ENCODE measurements at places on chromosomes 7 and 10.

DNA sequence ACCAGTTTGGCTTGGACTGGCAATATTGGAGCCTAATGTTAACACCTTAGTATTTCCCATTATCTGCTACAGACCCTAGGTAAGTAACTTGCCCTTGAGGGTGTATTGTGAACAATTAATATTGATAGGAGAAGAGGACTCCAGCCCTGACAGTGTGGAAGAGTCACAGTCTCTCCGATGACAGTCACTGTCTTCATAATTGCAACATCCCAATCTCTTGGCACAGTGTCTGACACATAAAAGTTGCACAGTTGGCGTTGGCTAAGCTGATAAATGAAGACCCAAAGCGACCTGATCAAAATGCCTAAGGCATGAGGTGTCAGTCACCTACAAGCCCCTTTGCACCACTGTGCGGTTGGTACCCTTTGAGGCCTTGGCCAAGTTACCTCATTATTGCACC lies 154.7 kb upstream of the AOAH start:
- DNase-seq, result no peak

DNA sequence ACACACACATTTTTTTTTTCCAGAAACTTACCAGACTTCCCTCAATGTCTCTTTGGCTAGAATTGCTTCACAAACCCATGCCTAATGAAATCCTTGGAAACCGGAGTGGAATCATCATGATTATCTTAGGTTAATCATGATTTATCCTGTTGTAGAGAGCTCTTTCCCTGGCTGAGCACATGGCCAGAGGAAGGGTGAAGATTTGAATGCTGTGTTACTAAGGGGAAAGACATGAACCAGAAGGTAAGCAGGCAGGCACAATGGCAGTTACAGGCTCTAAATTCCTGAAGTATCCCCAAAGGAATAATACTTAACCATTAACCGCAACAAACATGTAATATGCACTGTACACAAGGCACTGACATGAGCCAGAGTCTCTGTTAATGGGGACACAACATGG lies 4.1 kb upstream of the RNF148 start:
- no peak for DNase-seq

GRCh38 chr10:126565441-126565840 lies 105.1 kb downstream of the C10orf90 start:
- no peak for DNase-seq

- no peak for DNase-seq
Observed at GRCh38 chr7:91345449-91345848, 81.2 kb downstream of the FZD1 start.

- no peak for DNase-seq
Observed at GRCh38 chr7:83532219-83532618, 116.7 kb downstream of the SEMA3E start.

- no peak for DNase-seq
Observed at GRCh38 chr7:37504801-37505200, 56.1 kb upstream of the ELMO1 start.

- DNase-seq, result no peak
Observed at GRCh38 chr10:133362846-133363245, 5.0 kb upstream of the FUOM start.

DNA sequence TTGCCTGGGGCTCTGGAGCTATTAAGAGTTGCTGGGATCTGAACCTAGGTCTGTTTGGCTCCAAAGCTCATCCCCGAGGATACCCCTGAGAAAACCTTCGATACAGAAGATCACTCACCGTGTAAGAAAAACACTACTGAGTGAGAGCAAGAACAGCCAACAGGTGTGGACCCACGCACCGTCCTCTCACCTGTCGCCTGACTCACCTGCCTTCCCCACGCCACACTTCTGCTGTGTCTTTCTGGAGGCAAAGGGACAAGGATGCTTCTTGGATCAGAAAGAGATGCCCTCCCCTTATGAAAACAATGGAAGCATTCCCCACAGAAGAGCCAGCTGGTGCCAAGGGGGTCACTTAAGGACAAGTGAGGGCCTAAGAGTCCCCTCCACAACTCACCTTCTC lies 46.7 kb downstream of the COL13A1 start:
- no peak for DNase-seq

- DNase-seq, result no peak
Observed at GRCh38 chr10:7075851-7076250, 335.0 kb downstream of the SFMBT2 start.

DNA sequence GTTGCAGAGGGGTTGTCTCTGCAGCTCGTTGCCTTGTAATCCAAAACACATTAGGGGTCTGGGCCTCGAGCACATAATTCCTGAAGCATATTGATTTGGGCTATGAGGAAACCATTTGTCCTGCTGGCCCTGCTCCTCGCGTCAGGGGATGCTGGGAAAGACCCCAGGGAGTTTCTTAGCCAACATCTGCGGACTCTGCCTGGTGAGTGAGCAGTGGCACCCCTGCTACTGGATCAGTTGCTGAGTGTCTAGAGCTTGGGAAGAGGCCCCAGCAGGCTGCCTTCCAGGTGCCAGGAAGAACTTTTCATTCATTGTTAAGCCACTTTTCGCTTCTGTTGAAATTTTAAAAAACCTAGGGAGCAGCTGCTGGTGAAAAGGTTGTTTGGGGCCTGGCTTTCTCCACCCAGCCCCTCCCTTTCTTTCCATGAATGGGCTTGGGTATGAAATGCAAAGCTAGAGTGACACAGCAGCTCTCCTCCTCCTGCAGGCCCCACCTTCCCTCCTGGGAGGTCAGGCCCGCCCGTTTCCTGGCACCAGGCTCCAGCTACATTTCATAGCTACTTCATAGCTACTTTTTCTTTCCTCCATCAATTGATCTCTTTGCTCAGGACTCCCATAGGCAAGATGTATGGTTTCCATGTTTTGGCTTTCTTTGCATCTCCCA lies 26.8 kb downstream of the TACR2 start:
- peak; percentile 17 for DNase-seq

- DNase-seq, result no peak
Observed at GRCh38 chr7:158536871-158537515, 50.6 kb downstream of the PTPRN2 start.

DNA sequence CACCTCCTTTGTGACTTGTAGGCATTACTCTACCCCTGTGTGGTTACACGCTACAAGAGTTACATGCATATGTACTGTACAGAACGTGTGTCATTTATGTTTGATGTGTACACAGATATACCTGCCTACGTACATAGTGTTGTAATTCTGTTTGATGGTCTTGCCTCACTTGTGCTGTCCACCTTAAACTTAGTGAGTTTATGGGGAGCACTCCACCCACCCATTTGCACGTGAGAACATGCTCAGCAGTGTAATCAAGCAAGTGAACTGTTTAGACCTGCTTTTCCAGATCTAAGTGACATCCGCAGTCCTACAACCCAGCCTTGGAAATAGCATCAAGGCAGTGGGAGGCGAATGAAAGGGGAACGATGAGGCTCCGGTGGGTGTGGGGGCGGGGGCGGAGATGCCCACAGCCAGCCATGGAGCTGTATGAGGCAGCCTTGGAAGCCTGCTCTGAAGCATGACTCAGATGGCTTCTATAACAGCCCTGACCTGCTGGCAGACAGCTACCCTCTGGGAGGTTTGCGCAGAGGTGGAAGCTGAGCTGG lies 52.1 kb downstream of the SUFU start:
- no peak for DNase-seq

DNA sequence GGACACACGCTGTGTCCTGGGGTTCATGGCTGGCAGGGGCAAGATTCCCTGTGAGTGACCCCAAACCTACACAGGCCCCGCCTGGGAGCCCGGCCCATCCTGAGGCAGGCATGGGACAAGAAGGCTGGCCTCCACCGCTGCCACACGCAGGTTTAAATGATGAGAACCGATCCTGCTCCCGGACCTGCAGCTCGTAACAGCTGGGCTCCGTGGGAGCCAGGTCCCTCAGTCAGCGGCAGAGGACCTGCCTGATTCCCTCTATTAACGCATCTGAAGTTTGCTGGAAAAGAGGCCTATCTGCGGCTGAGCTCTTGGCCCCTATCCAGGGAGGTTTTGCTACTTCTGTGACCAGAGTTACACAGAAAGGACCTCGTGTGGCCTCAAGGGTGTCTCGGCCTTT lies 112.3 kb downstream of the VIPR2 start:
- no peak for DNase-seq

GRCh38 chr7:55100544-55101327 lies 81.9 kb downstream of the EGFR start:
- DNase-seq, result no peak

DNA sequence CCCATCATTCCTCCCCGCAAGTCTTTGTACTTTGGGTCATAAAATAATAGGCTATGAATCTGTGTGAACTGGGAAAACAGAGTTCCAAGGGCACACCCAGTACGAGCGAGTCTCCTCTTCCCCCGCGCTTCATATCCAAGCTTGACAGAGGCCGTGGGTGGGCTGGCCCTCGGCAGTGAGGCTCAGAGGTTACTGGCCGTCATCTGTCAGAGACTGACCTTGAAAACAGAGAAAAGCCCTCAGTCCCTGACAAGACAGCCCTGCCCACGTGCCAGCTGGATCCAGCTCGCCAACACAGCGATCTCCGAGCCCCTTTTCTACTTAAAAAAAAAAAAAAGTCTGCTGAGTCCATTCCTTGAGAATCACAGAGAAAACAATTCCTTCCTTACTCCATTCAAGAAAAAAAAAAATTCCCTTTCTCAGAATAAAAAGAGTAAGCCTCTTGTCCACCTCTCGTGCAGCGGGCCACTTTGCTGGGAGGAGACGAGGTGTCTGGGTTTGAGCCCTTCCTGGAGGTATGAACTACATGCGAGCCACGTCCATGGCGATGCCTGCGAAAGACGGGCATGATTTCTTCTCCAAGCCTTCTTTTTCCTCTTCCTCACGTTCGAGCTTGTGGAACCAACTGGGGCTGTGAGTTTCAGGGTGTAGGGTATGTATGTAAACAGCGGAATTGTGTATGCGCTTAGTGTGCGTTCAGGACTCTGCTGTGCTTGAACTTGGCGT lies 744 bp upstream of the BICC1 start:
- DNase-seq, result no peak

GRCh38 chr7:101582971-101583370 lies 46.1 kb downstream of the MYL10 start:
- DNase-seq, result no peak

All from activated T-helper 1 cell treated with anti-CD3 and anti-CD28 coated beads, Interleukin-12 subunit alpha, Interleukin-12 subunit beta, Interleukin-2, Interleukin-4 antibody, amounts not matched to agents 30 ng/mL and 10 ng/mL and 1 ng/mL, durations not matched to agents 14 hours and 24 hours and 36 hours (primary cell).